ENCODE measurements at places on chromosomes 1 and 21.

DNA sequence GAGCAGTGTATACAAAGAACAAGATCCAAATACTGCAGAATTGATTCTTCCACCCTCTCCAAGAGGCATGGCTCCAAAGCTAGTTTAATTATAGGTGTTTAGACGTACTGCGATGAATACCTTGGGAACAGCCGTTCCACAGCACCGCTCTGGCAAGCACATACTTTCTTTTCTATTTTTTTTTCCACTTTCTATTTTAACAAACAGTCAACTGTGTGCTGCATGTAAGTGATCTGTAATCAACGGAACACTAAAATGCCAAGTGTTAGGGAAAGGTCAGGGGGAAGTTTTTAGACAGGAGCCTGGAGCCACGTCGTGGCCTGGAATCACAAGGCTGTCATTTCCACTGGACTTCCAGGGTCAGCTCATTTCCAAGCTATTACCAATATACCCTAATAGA is 486.4 kb upstream of the DAB1 start:
- no peak for DNase-seq

- DNase-seq, result no peak
These were observed 69.8 kb upstream of the ATP5PO start for GRCh38 chr21:33985117-33986050.

- DNase-seq, result no peak
These were observed 24.2 kb downstream of the PCAT6 start for GRCh38 chr1:202834771-202835547.

- DNase-seq, result no peak
These were observed 40.3 kb downstream of the IER5 start for GRCh38 chr1:181128592-181129497.

DNA sequence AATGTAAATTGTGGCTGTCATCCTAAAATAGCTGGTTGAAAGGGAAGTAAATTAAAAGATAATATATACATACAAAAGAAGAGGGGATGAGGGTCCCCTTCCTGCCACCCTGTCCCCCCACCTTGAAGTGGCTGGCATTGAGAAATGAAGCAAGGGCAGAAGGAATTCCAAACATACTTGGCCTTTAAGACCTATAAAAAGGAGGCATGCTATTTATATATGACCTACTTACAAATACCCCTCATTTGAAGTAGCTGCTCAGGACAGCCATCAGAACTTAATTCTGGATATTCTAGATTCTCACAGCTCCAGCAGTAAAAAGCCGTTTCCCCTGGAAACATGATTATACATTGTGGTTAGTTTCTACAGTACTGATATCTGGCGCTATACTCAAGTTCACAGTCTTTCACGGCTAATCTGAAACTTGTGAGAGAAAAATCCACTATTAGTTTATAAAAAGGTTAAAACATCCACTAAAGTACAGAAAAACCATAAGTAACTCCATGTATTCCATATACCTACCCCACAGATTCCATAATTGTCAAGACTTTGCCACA is 9.6 kb upstream of the MAP10 start:
- DNase-seq, result no peak

- DNase-seq, result no peak
These were observed 49.0 kb downstream of the SCCPDH start for GRCh38 chr1:246773213-246773641.

DNA sequence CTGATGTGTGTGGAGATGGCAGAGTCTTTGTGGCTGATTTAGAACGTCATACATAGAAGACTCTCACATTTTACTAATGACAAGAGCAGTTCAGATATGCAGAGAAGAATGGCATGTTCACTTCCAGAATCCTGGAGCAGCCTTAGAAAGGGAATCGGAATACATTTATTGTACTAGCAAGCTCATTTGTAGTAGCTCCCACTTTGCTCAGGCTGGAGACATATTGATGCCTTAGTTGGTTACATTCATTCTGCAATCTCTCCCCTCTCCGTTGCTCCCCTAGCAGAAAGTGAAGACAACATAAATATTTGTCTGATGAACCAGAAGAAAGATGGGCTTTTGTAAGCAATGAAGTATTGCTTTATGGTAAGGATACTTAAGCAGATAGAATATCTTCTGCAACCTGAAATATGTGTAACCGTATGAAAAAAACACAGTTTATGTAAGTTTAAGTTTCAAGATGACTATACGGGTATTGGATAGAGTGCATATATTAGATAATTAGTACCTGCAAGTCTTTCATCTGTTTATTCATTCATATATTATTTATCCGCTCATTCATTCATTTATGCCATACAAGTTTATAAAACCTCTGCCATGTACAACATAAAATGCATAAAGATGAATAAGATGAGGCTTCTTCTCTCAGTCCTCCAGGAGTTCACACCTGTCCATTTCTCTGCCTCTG is 135.7 kb downstream of the CNIH3 start:
- no peak for DNase-seq

DNA sequence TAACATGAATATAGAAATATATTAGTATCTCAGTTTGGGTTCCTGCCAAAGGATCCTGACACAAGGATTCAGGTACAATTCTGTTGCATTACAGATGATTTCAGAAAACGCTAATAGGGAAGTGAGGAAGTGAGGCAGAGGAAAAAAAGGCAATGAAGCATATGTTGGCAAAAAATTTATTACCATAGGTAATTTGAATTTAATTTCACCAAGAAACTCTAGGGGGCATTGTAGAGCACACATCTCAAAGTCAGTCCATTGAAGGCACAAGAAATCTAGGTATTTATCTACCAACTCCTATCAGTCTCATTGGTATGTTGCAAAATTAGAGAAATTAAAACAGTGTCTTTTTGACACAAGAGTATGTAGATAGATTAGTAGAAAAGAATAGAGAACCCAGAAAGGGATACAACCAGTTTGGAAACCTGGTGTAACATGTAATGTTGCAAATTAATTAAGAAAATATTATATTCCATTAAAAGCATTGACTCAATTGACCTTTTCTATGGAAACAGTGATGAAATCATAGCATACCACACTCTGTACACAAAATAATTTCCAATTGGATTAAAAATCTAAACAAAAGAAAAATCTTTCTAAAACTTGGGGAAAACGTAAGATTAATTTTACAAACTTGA is 104.9 kb upstream of the SNX7 start:
- no peak for DNase-seq
